ENCODE measurements at places on chromosomes 6 and 20.

DNA sequence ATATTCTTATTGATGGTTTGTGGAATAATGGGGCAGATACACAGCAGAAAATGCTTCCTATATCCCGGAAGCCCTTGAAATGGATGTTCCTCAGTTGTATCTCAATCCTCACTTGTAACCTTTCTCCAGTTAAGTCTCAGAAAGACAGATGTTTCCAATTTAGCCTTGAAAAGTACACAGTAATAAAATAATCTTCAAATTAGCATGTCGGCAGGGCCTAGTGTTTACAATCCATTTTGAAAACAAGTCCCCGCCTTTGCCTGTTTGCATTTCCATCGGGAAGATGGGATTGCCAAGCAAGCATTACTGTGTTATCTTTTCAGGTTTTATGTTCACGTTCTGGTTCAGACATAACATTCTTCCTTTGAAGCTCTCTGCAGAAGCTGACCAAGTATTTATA, 41.5 kb downstream of the SNRNP48 start:
- DNase-seq = no peak

- no peak for DNase-seq
Measured at GRCh38 chr6:54262499-54262898, 45.7 kb upstream of the TINAG start.

DNA sequence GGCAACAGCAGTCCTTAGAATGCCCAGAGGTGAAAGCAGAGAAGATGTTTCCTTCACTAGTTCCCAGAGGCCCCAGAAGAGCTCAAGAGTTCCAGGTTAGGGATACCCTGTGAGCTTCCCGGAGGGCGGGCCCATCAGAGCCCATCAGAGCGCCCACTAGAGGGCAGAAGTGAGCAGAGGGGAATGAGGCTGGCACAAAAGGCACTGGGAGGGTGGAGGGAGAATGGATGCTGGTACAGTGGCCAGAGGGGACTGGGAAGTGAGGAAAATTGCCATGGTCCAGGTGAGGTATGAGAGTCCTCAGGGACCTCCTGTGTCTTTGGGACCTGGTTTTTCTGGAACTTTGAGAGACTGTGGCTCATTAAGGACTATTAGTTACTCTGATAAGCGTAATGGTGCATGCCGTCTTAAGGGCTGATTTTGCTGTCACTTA, 57.3 kb downstream of the LINC00237 start:
- no peak for DNase-seq

DNA sequence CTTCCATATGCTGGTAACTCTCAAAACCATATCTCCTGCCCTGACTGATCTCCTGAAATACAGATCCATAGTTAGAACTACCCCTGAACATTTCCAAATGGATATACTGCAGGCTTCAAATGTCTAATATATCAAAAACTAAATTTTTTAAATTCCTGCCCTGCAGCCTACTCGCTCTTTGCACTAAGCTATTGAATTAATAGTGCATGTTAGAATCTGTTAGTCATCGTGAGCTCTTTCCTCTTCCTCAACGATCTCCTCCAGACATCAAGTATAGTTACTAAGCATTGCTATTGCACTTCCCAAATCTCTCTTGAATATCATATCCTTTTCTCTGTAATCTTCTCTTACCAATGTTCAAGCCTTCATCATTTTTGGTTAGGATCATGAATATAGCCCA, 26.0 kb upstream of the RSPO3 start:
- DNase-seq = no peak

DNA sequence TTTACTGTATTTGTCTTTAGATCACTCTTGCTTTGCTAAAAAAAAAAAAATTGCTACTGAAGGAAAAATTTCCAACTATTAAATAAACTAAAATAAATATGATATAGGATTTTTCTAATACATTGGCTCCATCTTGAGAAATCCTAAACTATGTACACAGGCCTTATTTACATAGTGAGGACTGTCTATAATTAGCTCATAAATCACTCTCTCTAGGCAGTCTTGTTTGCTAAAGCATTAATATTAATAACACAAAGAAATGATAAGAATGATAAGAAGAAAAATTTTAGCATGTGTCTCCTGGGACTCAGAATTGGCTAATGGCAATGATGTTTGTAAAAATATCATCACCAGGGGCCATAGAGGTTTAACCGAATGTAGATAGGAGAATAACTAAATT, 13.3 kb upstream of the CRYBG1 start:
- DNase-seq = no peak

- no peak for DNase-seq
Measured at GRCh38 chr6:146803601-146804000, 204.8 kb downstream of the ADGB start.

DNA sequence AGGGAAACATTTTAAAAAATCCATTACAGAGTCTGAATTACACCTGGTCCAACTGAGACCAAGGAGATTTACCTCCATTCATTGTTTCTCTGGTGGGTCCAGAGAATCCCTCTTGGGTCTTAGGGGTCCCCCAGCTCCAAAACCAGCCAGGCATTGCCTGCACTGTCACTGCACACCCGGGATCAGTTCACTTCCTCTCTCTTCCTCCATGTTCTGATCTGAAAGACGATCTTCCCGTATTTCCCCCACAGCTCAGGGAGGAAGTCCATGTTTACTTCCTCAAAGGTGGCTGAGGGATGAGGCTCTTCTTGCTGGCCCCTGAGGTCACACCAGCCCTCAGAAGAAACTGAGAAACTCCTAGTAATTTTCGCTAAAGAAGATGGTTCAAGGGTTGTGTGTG, 159.7 kb downstream of the BMP7 start:
- DNase-seq = no peak

- no peak for DNase-seq
Measured at GRCh38 chr20:25858495-25859425, 162.1 kb upstream of the ZNF337 start.

- DNase-seq = no peak
Measured at GRCh38 chr6:50966532-50966931, 147.9 kb downstream of the TFAP2B start.

GRCh38 chr6:22980446-22980845, 411.1 kb downstream of the HDGFL1 start:
- DNase-seq = no peak

- DNase-seq = no peak
Measured at GRCh38 chr6:170470734-170471133, 82.4 kb downstream of the PSMB1 start.

DNA sequence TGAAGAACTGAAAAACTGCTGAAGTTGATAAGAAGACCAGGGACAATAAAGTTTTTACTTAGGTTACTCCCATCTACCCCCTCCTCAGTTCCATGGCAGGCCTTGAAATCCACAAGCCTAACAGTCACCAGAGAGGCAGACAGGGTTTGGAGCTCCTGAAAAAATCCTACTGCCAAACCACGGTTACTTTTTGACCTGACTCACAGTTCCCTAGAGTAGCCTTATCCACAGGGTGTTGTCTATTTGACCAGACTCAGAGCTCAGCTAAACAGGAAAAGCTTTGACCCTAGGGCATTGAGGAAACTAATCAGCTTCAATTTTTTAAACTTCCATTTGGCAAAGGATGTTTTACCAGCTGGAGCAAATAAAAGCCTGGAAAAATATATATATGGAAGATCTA, 257.7 kb upstream of the NT5E start:
- DNase-seq = no peak

DNA sequence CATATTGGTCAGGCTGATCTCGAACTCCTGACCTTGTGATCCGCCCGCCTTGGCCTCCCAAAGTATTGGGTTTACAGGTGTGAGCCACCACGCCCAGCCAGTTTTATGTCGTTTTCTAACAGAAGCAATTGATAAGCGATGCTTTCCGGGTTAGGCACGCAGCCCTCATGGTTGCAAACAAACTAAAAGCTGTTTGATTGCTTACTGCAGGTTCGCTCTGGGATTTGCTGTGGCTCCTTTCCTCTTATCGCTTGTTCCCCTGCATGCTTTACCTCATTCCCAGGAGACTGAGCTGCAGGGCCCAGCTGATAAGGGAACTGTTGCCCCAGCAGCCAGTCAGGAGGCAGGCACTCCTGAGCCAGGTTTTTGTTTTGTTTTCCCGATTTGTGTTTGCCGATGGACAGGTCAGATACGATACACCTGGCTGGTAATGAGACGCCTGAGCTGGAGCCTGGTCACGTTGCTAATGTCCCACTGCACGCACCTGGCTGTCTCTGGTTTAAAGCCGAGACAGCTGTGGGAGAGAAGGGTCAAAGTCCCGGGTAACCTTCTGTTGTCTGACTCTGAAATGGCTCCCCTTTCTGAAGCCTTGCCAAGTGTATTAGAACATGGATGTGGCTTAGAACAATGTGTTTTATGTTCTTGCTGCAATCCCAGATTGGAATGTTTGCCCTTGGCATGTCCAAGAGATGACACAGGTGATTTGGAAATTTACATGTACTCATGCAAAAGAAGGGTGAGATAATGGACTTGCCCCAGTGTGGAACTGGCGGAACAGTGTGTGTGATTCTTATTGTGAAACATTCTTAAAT, 19.9 kb downstream of the DSP start:
- DNase-seq = no peak

GRCh38 chr6:85273870-85274269, 176.0 kb upstream of the NT5E start:
- DNase-seq = no peak

GRCh38 chr6:166697113-166697512, 70.1 kb upstream of the RPS6KA2 start:
- no peak for DNase-seq

DNA sequence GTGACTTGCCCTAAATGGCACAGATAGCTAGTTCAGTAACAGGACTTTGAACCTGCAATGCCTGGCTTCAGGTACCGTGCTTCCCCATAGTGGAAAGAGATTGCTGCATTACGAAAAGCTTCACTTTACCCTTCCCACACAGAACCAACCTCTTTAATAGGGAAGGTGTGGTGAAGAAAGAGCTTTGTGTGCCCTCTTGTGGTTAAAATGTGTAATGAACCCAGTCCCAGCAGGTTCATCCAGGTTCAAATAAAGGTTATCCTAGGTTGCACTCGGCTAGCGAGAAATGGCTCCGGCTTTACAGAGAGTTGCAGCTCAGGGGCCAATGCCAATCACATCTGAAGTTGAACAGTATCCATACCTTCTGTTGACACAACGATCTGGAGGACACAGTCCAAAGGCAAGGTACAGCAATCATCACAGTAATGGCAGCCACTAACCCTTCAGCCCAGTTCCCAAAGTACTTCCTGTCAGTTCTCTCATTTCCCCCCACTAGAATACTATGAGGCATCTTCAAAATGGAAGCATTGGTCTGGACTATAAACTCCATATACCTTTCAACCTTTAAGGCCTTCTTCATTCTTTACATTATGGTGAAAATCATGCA, 3.0 kb downstream of the DEFB115 start:
- DNase-seq = no peak

- no peak for DNase-seq
Measured at GRCh38 chr20:62709537-62709905, 885 bp downstream of the NTSR1 start.

DNA sequence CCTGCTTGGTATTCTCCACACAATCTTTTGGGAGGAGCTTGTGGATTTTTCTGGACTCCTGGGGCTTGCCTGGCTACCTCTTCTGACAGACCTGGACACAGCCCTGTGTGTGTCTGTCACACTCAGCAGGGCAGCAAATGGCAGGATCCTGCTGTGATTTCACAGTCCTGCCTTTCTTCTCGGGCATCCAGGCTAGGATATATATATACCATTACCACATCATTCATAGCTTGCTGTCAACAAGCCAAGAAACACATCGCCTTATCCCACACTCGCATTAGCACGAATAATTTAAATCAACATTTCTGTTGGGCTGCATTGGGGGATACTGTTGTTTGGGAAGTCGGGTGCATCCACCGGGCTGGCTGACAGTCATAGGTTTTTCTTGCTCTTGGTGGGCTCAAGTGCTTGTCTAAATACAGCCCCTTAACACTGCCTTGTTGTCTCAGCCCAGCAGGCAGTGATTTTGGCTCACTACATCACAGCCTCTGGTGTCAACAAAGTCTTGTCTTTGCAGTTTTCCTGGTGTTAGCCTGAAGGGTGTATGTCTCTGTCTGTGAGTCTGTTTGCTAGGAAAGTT, 154.9 kb upstream of the FERMT1 start:
- no peak for DNase-seq

GRCh38 chr6:33750244-33750991, 3.7 kb upstream of the IP6K3 start:
- no peak for DNase-seq

GRCh38 chr6:150175586-150176151, 32.8 kb downstream of the PPP1R14C start:
- DNase-seq = no peak

DNA sequence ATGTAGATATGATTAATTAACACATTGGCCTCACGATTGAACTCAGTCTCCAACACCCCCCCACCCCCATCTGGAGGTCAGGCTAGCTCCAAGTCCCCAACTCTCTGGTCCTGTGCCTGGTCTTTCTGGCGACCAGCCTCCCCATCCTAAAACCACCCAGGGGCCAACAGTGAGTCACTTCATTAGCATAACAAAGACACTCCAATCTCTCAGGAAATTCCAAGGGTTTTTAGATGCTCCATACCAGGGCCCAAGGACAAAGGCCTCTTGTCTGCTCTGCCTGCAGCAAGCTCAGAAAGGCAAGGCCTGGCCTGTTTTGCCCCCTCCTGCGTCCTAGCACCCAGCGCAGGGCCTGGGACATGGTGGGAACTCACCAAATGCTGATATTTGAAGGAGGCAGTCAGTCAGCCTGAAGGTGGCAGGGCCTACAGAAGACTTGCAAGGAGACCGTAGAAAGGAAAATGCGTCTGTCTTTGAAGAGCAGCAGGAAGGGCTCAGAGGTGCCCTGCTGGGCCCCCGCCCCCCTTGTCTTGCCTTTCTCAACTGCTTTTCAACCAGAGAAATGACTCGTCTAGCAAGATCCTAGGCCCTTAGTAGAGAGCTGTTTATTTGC, 184.7 kb downstream of the CDH4 start:
- no peak for DNase-seq

- no peak for DNase-seq
Measured at GRCh38 chr20:48586730-48587129, 241.1 kb downstream of the PREX1 start.

DNA sequence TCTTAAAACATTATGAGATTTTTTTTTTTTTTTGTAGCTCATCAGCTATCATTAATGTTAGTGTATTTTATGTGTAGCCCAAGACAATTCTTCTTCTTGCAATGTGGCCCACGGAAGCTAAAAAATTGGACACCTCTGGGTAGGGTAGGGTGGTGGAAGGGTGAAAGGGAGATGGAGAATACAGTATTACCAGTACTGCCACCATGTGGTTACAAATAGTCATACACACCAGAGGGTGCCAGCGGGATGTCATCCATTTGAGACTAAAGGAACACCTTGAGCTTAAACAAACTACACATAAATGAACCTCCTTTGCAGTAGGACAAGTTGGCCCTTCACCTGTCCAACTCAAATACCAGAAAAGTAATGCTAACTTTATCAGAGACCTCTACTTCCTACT, 601.9 kb downstream of the HTR1B start:
- no peak for DNase-seq

DNA sequence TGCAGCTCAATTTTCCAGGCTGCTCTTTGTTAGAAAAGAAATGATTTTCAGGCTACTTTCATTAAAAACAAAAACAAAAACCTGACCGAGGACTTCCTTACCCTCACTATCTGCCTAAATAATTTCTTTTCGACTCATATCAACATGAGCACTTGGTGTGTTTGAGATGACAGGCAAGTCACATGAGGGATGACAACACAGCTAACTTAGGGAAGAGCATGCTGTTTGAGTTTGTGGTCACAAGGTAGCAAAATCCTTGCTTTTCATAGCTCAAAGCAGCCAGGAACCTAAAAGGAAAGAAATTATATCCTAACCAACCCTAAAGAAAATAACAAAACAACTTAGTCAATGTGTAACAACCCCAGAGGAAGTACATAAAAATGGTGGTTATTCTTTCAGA, 459.5 kb downstream of the KIF16B start:
- DNase-seq = no peak

Measured in type B pancreatic cell (in vitro differentiated cells).